Psoas muscle (tissue), 8 donors: ENCODE measurements at places on chromosomes 11 and 22. TPM values are rescaled to one million over a fixed set of nuclear protein-coding genes. Genes with fewer than 3 reads are reported as not detected.

MMP26 gene
- polyA plus RNA-seq, result not detected

PNPLA5 gene
- polyA plus RNA-seq, result 0.01 TPM

HBE1 gene
- not detected for polyA plus RNA-seq

EIF3F gene
- 388 TPM for polyA plus RNA-seq

EXPH5 gene
- polyA plus RNA-seq, result 0.03 TPM

TRAF6 gene
- polyA plus RNA-seq, result 4.7 TPM

FJX1 gene
- polyA plus RNA-seq, result 0.60 TPM

RAG2 gene
- polyA plus RNA-seq, result not detected

OR4A15 gene
- not detected for polyA plus RNA-seq

DNA sequence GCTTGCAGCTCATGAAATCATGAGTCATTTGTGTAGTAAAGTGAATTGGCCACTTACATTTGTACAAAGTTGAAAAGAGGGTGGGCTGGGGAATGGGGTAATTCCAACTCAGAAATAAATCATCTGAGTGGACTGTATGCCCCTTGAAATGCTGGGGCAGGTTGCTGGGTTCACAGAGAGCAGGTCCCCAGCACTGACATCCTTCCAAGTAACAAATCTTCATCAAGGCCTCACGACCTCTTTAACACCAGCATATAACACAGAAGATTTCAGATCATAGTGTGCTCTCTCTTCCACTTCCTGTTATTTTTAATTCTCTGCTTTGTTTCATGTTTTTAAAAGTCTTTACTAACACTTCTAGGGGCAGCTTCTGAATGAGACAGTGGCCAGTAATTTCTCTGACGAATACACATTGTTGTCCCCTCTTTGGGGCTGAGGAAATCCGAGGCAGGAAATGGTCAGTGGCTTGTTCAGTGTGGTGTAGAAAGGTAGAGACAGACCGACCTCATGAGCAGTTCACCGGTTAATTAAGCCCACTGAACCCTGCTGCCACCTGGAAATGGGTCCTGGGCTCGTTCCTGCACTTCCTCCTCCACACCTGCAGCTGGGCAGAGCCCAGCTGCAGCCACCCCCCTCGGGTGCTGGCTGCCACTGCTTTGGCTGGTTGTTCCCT, 127.7 kb downstream of the MAML2 start:
- no peak for DNase-seq

- no peak for DNase-seq
These were observed 43.0 kb upstream of the TOP3B start for GRCh38 chr22:22025320-22026156.

DNA sequence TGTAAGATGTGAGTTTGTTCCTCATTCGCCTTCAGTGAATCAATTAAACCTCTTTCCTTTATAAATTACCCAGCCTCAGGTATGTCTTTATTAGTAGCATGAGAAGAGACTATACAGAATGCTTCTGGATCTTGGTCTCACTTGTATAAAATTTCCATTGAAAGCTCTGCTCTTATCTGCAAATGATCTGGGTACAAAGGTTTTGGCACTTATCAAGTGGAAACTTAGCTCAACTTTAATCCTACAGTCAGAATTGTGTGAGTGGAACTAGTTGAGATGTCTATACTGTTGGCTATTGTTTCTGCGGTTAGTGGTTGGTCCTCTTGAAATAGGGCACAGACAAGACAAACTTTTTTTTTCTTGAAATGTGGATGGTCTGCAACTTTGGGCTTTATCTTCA, 71.2 kb upstream of the CHORDC1 start:
- DNase-seq, result no peak

GRCh38 chr11:3816673-3817072, 8.3 kb downstream of the PGAP2 start:
- no peak for DNase-seq

GRCh38 chr11:70570693-70571395, 172.5 kb downstream of the CTTN start:
- DNase-seq, result no peak

GRCh38 chr11:107043242-107044006, 25.1 kb upstream of the GUCY1A2 start:
- DNase-seq, result no peak

DNA sequence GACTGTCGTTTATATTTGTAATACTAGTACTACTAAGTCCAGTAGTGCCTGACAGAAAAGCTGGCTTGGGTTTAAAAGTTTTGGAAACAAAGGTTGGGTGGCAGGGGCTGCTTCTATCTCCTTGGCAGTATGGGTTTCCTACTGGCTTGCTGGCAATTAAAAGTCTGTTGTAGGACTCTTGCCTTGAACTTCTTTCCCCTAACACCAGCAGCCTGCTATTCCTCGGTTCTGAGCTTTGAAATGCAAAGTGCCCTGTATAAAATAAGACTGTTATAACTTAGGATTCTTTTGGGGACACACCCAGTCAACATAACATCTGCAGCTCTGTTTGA, 1.3 kb downstream of the RNF169 start:
- no peak for DNase-seq

DNA sequence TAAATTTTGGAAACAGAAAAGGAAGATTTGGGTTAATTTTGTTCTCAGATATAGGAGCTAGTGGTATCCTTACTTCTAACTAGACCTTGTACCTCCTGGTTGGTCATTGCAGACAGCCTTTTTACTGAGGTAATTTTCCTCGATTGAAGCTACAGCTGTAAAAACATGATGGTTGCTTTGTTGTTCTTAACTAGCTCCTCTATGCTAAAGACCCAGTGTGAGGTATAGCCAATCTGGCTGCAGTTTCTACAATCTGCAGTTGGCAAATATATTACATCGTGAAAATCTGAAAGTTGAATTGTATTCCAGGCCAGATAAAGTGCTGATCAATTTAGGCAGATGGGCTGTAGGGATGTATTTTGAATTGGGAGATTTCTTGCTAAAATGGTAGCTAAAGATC, 116.5 kb downstream of the AASDHPPT start:
- no peak for DNase-seq

GRCh38 chr11:41459465-41460401, at the start of gene LRRC4C:
Gene LRRC4C (minus strand): TSS chr11:41459652.
- DNase-seq, result no peak

DNA sequence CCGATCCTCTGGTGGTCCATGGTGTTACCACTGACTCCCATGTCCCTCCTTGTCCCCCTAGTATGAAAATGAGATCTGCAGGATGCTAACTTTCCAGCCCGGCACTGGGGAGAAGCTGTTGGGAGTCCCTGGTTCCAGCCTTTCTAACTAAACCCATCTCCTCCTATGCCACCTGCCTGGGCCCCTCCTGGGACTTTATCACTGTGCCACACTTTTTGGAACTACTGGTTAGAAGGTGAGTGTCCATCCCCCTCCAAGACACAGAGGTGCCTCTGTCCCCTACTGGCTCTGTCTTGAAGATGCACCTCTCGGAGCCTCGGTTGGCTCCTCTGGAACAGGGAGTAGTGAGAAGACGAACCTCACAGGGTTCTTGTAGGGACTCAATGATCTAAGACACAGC, at the start of gene RGL4:
RGL4 (plus strand) TSS at position 301 of the 400 bp plus-strand sequence. CDS start 1,018 bp downstream, outside the sequence.
- DNase-seq, result no peak

DNA sequence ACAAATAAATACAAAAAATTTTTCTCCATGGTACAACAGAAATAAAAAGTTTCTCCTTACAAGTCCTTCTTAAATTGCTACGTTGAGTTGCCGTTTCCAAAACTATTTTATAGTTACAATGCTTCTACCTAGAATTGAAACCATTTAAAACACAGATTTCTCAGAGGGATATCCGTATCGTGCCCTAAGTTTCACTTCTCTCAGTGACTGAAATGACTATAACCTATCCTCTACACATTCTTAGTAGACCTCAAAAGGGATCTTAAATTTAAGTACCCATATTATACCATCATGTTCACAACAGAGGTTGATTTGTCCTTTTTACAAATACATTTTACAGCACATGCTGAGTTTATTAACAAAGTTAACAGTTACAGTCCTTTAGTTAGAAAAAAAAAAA, 44.1 kb downstream of the USP28 start:
- DNase-seq, result no peak

DNA sequence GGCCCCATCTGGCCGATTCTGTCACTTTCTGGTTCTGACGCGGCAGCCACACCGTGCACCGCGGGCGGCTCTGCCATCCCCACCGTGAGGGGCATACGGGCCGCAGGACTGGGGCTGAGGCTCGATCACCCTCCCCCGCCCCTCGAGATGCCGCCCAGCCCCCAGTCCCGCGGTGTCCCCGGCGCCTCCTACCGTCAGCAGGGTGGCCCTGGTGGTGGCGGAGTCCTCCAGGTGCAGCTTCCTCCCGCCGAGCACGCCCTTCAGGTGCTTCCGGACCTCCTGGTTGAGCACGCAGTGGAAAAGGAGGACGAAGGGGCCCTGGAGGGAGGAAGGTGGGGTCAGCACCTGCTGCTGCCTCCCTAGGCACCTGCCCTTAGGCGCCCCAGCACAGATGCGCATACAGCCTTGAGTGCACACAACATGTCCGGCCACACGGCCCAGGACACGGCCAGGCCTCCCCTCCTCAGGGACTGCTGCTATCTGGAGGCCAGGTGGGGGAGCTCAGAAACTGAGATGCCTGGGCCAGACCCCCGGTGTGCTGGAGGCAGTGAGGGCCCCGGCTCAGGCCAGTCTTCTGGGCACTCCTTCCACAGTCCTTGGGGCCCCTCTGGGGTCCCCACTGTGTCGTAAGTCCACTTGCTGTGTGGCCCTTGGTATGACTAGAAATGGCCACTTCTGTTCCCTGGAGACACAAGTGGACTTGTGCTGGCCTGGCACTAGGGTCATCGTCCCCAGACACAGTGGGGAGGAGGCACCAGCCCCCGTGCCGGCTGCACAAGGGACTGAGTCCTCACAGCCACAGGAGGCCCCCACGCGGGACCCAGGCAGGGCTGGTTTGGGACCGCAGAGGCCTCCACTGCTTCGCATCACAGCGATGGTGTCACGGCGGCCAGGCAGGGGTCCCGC, 31.5 kb downstream of the TRMU start:
- peak; percentile 49 for DNase-seq

GRCh38 chr11:79080551-79080950, 360.3 kb downstream of the TENM4 start:
- no peak for DNase-seq

- DNase-seq, result no peak
These were observed 12.6 kb downstream of the UCP3 start for GRCh38 chr11:73996161-73996747.

- DNase-seq, result no peak
These were observed 4.7 kb upstream of the VSIG2 start for GRCh38 chr11:124756753-124757227.

- DNase-seq, result no peak
These were observed 742.1 kb upstream of the TENM4 start for GRCh38 chr11:80182901-80183300.

- no peak for DNase-seq
These were observed 56.1 kb upstream of the GNAZ start for GRCh38 chr22:23014250-23014649.

- DNase-seq, result peak; percentile 59
These were observed 49.6 kb upstream of the ALKBH3 start for GRCh38 chr11:43830928-43831440.

DNA sequence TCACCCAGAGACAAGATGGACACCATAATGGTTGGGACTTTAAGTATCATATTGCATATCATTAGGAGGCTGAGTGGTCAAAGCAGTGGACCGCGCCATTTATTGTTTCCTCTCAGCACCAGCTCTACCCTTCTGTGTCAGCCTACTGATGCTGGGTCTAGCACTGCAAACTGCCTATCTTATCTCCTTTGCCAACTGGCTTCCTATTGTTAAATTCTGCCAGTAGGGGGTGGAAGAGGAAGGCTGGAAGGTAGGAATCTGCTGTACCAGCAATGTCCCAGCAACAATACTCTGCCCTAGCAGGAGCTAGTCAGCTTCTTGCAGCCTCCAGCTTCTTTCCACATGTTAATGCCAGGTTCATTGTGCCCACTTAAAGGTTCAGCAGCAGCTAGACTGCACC, 367.1 kb upstream of the PDGFD start:
- no peak for DNase-seq

DNA sequence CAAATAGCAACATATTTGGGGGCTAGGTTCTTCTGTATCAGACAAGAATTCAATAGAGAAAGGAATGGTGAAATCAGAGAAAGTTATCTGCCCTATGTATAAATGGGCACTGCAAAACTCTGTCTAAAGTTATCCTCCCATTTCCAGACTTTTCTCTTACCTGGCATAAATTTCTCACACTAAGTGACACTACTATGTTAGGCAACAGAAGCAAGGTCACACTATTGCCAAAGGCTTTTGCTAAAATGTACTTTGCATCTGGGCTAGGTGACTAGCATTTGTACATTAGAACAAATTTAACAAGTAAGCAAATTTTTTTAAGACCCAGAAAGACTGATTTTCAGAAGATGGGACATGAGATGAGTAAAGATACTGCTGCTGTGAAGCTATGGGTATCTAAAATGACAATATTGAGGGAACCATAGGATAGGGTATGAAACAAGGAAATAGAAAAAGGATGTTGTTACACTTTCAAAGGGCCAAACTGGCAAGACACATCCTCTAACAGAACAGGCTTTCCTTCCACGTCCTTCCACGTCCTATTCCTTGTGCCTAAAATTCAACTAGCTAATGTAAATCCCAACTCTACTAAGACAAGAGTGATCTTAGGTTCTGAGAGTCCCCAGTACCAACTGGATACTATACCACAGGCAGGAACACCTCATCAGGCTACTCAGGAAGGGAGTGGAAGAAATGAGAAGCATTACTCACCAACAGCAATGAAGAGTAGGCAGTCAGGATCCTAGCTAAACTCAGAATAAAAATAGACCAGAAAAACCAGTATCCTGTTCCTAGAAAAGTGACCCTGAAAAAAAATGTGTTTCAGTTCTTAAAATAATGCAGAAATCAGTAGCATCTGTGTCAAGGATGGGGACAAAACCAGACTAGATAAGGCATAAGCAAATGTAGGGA, 22.6 kb downstream of the GDPD4 start:
- no peak for DNase-seq

- no peak for DNase-seq
These were observed 15.3 kb upstream of the FADD start for GRCh38 chr11:70187771-70188170.

DNA sequence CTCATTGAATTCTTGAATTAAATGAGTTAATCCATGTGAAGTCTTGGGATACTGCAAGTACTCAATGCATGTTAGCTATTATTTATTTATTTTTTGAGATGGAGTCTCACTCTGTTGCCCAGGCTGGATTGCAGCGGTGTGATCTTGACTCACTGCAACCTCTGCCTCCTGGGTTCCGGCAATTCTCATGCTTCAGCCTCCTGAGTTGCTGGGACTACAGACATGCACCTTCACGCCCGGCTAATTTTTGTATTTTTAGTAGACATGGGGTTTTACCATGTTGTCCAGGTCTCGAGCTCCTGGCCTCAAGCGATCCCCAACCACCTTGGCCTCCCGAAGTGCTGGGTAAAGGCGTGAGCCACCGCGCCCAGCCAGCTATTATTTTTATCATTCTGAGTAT, 9.4 kb downstream of the MMP7 start:
- no peak for DNase-seq
